ENCODE measurements at places on chromosomes 16 and 17.

DNA sequence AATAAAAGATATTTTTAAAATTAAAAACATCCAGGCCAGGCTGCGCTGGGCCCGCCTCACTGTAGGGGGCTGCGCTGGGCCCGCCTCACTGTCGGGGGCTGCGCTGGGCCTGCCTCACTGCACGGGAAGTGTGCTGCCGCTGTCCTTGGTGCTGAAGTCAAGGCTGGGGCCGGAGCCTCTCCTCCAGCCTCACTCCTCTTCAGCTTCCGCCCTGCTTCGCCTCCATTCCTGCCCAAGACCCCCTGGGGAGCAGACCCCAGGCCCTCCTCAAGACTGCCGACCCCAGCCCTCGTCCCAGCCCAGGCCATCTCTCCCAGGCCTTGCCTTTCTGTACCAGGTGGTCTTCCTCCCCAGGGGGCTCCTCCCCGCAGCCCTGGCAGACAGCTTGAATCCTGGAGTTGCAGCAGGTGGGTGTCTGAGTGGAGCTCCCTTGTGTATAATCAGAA lies 26.2 kb downstream of the ENDOV start:
- no peak for DNase-seq

- no peak for DNase-seq
Observed at GRCh38 chr16:55341681-55342080, 17.7 kb downstream of the IRX6 start.

- DNase-seq: peak; percentile 42
Observed at GRCh38 chr17:44828919-44829522, 1.1 kb downstream of the GJC1 start.

DNA sequence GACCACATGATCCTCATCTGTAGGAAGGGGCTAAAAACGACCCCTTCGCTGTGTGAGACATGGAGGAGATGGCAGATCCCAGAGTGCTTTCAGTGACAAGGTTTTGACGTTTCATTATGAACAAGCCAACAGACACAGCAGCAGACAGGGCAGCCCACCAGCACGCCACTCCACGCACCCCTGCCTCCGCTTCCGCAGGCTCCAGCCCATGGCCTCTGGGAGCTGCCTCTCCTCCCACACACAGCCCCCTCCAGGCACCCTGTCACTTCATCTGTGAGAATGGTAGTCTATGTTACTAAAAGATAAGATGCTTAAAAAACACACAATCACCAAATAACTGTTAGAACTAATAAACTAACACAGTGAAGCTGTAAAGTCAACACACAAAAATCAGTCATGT lies 12.3 kb upstream of the ADCY7 start:
- DNase-seq: no peak

DNA sequence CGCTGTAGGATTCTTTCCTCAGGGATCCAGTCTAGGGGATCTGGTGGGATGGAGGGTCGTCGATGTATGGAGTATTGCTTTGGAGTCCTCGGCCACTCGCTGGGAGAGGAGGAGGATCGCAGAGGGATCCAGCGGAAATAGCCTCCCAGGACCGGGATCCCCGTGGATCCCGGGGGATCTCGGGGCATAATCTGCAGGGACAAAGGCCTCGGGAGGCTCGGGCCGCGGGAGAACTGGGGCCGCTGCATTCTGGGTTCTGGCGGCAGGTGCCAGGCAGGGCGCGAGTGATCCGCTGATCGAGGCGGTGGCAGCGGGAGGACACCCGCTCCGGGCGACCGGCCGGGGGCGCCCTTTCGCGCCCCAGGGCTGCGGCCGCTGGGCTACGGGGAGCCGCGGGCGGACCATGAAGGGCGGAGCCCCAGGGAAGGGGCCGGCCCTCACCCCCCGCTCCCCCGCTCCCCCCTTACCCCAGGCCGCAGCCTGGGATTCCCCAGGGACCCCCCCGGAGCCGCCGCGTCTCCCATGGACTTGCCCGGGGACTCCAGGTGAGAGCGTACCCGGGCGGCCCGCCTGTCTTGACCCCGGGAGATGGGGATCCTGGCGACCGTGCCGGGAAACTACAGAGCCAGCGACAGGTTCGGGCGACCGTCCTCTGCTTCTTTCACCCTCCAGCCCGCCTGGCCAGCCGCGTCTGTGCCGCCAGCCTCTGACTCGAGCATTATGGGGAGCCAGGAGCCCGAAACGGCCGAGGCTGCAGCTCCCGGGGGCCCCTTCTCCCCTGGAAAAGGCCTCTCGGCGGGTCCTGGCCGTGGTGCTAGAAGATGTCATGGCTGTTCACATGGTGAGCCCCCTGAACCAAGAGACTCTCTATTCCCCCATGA lies 604 bp downstream of the PRR14 start:
- peak; percentile 46 for DNase-seq
